ENCODE measurements at places on chromosomes 13 and 19.
A peak's percentile ranks its signal among the peaks of the same experiment; 100 is the strongest.

- DNase-seq, result no peak
Observed at GRCh38 chr13:99182439-99182838, 18.2 kb upstream of the UBAC2 start.

- no peak for DNase-seq
Observed at GRCh38 chr19:4586691-4587090, 27.2 kb upstream of the SEMA6B start.

- DNase-seq, result no peak
Observed at GRCh38 chr19:16364231-16364865, 39.7 kb downstream of the KLF2 start.

- no peak for DNase-seq
Observed at GRCh38 chr13:48078251-48078656, 16.6 kb downstream of the MED4 start.

DNA sequence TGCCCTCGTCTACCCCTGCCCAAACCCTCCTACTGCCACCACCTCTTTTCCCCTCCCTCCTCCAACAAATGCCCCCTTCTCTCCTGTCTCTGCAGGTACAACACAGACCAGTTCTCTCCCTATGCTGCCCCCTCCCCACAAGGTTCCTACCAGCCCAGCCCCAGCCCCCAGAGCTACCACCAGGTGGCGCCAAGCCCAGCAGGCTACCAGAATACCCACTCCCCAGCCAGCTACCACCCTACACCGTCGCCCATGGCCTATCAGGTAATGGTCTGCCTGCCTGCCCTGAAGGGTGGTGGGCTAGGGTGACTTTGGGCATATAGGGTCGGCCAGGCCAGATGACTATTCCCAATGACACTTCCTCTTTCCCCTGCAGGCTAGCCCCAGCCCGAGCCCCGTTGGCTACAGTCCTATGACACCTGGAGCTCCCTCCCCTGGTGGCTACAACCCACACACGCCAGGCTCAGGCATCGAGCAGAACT is 6.5 kb upstream of the TIMM50 start:
- DNase-seq, result peak; percentile 59

DNA sequence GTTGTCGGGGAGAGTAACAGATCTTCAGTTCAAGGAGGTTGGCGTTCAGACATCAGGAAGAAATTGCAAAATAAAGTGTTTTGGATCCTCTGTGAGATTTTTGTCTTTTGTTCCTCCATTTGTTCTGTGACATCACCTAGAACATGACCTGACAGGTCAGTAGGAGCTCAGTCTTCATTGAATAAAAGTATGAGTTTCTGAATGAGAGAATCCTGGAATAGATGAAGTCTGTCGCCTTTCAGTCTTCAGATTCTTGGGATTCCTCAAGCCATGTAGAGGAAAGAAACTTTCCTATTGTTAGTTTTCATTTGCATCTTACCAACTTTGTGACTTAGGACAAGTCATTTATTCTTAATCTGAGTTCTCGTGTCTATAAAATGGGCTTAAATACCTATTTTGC is 14.4 kb downstream of the ARHGAP35 start:
- no peak for DNase-seq

DNA sequence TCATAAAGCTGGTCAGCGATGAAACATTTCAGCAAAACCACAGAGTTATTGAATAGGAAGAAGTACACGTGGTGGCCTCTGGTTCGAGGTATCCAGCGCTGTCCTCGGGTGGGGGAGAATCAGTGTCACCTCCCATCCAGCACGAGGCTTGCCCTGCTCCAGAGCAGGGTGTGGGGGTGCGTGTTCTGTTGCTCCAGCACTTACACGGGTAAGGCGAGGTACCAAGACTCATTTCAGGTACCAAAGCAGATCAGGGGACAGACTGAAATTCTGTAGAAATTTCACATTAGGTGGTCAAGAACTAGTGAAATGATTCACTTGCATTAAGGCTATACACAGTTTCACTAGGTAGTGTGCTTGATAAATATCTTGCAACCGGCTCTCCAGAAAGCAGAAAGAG is 164.2 kb upstream of the SOX1 start:
- no peak for DNase-seq

DNA sequence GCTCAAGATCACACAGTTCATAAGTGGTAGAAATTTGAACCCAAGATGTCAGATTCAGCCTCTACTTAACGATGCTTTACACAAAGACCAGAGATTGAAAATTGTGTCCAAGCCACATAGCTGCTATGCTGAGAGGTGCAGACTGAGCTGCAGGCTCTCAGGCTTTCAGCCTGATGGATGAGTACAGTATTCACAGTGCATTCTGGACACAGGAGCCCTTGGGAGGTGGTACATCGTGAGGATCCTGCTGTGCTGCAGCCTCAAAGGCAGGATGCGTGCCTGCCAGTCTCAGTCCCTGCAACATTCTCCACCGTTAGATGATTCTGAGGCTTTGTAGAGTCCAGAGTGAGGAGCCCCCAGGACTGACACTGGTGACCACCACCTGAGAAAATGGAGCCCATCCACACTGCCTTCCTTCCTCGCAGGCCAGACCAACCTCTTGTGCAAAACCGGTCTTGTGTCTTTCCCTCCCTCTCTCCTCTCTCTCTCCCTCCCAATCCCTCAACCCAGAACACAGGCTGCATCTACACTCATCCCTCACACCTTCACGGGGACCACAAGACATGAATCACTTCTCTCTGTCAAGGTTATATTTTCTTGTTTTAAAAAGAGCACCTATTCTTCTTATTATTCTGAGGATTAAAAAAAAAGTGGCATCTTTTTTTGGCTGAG is 203.4 kb upstream of the ZNF507 start:
- DNase-seq, result no peak

DNA sequence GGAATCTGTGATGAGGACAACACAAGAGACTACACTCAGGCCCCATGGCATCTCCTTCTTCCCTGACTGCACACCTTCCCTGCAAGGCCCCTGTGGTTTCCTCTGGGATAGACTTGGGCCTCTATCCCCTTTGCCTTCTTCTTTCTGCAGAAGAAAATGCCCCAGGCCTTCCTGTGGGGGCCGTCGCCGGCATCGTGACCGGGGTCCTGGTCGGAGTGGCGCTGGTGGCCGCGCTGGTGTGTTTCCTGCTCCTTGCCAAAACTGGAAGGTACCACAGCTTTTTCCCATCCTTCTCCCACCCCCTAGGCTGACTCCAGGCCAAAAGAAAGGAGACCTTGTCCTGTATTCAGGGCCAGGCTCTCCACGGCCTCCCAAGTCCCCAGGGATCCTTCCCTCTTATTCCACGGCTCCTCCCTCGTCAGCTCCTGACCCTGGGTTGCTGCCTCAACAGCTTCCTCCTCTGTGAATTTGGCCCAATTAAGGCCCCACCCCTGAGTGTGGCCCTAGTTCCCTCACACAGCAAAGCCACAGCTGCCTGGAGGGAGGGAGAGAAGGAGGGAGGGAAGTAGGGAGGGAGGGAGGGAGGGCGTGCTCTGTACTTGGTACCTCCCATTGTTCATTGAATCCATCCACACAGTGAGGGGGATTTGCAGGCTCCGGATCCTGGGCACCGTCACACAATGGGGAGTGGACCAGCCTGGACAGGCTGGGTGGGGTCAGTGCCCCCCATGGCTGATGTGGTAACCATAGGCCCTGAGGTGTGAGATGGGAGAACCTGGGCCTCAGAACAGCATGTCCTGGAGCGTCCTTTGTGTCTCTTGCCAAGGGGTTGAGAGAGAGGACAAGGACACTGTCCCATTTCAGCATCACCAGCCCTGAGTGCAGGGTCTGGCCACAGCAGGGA is 12.5 kb downstream of the CEACAM3 start:
- DNase-seq, result no peak

GRCh38 chr13:109426690-109426990 is 359.7 kb downstream of the IRS2 start:
- no peak for DNase-seq

GRCh38 chr19:28495046-28495445 is 717.9 kb downstream of the UQCRFS1 start:
- no peak for DNase-seq

- no peak for DNase-seq
Observed at GRCh38 chr13:108082481-108082880, 132.9 kb downstream of the LIG4 start.

DNA sequence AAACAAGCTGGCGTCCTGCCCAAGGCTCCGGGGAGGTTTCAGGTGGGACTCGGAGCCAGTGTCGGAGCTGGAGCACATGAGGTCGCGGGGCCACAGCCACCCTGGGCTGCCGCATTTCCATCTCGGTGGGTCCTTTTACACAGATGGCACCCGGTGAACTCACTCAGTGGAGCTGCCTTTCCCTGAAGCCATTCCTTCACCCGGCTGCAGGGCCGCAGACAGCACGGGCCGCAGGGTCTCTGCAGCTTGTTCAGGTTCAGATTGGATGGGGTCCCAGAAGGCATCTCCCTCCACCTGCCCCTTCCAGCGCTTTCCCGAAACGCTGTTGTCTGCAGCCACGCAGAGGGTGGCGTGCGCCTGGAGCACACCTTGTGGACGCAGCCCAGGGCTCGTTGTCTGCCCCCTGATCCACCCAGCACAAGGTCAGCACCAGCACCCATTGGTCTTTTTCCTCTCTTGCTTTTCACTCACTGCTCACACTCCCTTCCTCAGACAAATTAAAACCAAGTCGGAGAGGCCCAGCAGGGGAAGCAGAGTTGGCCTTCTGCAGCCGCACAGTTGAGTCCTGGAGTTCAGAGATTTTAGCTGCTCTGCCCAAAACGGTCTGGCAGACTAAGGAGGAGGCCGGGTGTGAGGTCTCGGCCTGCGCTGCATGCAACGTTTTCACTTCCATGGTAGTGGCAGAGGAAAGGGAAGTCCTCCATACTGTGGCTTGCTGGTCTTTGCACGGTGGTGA is 18.1 kb downstream of the MCF2L start:
- no peak for DNase-seq

DNA sequence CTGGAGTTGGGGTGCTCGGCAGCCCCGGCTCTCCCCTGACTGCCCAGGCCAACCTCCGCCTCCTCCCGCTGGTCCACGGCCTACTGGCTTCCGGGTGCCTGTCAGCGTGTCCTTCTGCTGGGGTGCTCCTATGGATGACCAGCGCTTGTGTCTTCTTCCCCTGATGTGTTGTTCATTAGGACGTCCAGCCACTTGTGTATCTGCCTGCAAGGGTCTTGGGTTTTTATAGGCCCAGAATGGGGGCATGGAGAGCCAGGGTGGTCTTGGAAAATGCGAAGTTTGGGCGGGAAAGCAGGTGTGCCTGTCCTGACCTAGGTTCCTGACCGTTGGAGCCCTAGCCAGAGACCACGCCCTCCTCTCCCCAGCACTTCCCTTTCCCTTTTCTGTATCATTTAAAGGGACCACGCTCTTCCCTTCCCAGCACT is 139.8 kb downstream of the SLITRK5 start:
- peak; percentile 81 for DNase-seq

GRCh38 chr19:11286312-11286974 is 9.5 kb upstream of the TSPAN16 start:
- no peak for DNase-seq

DNA sequence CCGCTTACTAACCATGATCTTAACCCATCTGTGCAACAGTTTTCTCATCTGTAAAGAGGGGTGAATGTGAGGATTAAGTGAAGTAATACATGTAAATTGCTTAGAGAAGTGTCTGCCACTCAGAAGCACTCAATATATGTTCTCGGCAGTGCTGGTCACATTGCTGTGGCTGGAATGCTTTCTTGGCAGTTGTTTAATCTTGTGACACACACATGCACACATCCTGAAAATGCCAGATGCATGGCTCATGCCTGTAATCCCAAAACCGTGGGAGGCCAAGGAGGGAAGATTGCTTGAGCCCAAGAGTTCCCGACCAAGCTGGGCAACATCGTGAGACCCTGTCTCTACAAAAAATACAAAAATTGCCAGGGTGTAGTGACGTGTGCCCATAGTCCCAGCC is 4.9 kb upstream of the DMKN start:
- DNase-seq, result no peak

GRCh38 chr13:47008318-47008717 is 111.5 kb upstream of the HTR2A start:
- DNase-seq, result no peak

DNA sequence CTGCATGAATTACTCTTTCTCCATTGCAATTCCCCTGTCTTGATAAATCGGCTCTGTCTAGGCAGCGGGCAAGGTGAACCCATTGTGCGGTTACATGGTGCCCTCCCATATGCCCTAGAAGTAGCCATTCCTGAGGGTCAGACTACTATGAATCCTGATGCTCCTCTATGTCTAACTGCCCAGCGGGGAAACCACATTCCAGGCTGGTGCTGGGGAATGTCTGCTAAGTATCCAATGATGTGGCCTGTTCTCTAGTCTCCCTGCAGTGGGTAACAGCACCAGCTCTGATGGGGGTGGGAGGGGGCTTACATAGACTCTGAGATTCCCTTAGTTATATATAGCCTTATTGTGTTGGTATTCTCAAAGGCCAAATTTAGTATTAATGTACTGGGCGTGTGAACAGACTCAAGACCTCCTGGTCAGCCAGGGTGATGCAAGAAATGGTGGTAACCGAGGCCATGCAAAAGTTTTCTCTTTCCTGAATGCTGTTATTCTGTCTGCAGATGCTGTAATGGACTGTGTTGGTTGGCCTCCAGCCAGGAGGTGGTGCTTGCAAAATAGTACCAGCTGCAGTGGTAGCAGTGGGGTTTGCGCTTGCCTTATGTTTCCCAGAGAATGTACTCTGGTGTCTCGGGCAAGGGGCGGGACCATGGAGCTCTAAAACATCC is 564.8 kb upstream of the SLITRK1 start:
- peak; percentile 62 for DNase-seq

DNA sequence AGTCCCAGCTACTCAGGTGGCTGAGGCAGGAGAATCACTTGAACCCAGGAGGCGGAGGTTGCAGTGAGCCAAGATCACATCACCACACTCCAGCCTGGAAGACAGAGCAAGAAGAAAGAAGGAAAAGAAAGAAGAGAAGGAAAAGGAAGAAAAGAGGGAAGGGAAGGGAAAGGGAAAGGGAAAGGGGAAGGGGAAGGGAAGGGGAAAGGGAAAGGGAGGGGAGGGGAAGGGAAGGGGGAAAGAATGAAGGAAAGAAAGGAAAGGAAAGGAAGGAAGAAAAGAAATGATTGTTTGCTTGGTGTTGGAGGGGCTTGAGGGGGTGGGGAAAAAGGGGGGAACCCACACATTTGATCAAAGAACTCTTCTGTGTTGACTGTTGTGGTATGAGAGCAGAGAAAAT is 10.0 kb downstream of the PMIS2 start:
- no peak for DNase-seq

GRCh38 chr13:101511766-101512165 is 59.3 kb downstream of the ITGBL1 start:
- DNase-seq, result no peak

DNA sequence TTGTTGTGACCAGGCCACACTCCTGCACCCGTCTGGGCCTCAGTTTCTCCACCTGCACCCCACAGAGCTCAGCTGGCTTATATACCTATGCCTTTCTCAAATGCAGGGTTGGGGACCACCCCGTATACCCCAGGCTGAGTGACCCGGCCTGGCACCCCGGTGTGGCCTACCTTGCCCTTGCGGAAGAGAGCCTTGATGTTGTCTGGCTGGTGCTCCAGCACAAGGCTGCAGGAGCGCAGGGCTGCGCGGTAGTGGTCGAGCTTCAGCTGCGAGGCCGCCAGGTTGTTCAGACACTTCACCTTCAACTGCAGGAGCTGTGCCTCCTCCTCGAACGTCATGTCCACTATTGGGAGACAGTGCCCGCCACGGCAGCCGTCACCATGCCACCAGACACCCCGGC is 5.9 kb downstream of the FKBP8 start:
- DNase-seq, result no peak

All from NCI-H146 (cell line).